Stimulated activated CD4-positive, alpha-beta T cell treated with anti-CD3 and anti-CD28 coated beads, Interleukin-2, amount 100 ng/mL, for 48 hours (primary cell): ENCODE measurements at places on chromosomes 3 and 15.

GRCh38 chr15:82838096-82838735, 28.8 kb downstream of the WHAMM start:
- no peak for DNase-seq

DNA sequence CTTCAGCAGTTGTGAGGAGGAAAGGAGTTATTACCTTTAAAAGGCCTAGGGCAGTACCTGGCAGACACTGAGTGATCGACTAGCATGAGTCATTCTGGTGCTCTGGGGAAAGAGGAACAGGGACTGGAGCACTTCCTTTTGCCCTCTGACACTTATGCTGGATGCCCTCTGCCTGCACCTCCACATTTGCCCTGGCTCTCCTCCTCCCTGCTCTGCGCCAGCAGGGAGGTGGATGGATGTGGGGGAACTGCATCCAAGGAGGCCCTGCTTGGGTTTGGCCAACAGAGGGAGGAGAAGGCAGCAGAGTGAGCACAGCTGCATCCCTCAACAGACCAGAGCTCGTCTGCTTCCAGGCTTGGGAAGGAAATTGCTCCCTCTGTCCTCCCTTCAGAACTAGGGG, 75.0 kb downstream of the SEMA5B start:
- no peak for DNase-seq

DNA sequence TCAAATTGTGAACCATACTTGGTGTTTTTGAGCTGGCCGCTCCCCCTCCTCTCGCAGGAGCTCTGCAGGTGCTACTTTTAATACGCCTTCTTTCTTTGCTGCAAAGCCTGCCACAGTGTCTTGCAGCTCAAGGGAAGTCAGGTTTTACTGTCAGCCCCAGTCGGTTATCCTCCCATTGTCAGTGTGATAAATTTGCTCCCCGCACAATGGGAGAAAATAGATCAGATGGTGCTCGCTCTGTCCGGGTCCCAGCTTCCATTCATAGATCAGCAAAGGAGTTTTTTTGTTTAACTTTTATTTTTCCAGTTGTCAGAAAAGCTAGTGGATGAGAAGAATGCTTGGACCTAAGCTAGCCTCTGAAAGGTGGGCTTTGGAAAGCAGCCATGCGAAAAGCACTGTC, 207.7 kb downstream of the RYR3 start:
- DNase-seq: no peak

- DNase-seq: no peak
Observed at GRCh38 chr3:126934031-126934531, 48.8 kb upstream of the PLXNA1 start.

DNA sequence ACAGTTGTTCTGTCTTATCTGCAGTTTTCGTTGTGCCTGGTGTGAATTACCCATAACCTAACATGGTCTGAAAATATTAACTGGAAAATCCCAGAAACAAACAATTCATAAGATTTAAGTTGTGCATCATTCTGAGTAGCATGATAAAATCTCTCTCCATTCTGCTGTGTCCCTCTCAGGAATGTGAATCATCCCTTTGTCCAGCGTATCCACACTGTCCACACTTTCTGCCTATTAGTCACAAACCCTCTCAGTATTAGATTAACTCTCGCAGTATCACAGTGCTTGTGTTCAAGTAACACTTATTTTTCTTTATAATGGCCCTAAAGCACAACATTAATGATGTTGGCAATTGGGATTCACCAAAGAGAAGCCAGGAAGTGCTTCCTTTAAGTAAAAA, 203.2 kb downstream of the CGGBP1 start:
- no peak for DNase-seq

- DNase-seq: no peak
Observed at GRCh38 chr15:55179141-55179540, 17.6 kb downstream of the RSL24D1 start.

- DNase-seq: no peak
Observed at GRCh38 chr15:52207191-52207590, 16.0 kb upstream of the GNB5 start.

- no peak for DNase-seq
Observed at GRCh38 chr15:62914461-62915079, 128.0 kb upstream of the TPM1 start.

DNA sequence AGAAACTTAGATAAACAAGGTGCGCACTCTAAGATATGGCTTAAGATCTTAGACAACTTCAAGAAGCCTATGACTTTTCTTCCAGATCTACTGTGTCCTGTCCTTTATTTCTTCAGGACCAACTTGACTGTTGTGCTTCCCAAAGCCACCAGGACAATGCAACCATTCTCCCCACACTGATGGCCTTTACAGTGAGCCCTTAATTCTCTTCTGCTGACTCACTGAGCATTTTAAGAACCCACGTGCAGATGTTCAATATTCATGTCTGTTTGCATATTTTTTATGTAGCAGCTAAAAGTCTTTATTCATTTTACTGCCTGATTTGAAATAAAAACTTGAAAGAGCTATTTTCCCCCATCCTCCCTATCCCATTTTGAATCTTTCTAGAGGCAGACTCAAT, 103.3 kb upstream of the SLC2A2 start:
- DNase-seq: no peak

- DNase-seq: no peak
Observed at GRCh38 chr3:197050511-197050910, 20.9 kb upstream of the MELTF start.

GRCh38 chr3:185439745-185440466, 58.9 kb downstream of the TMEM41A start:
- no peak for DNase-seq

DNA sequence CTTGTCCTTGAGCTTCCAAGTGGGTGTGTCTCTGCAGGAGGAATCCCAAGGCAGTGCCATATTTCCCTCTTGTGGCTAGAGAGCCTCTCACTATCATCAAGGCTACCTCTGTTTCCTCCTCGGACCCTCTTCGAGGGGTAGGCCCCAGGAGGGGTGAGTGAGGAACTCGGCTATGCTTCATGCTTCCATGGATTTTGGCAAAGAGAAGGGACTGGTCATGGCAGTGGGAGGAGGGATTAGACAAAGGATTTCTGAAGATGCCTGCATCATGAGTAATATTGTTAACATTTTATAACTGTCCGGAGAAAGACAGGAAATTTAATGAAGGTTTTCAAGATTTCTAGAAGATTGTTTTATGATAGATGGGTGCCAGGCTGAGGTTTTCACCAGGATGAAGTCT, 241.5 kb downstream of the CLSTN2 start:
- DNase-seq: no peak

DNA sequence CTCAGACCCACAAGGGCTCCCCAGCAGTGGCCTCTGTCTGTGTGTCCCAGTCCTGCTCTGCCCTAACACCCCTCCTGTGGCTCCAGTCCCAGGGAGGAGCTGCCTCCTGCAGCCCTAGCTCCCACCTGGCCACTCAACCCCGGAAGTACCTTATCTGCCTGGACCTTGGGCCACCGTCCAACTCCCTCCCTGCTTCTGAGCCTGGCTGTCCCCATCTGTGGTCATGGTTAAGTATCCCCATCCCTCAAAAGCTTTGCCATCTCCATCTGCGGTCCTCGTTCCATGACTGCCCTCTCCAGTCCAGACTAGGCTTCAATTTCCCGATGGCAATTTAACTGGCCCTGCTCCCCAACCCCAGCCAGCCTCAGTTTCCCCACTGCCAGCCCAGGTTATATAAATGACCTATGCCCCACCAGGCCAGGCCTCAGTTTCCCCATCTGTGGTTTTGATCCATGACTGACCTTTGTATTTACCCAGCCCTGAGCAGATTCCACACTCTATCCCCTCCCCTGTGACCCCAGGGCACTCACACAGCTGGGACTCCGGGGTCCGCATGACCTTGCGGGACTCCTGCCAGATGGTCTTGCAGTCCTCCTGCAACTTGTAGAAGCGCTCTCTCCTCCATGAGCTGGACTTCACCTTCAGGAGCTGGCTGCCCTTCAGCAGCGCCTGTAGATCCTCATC, 9.6 kb downstream of the PLCD1 start:
- DNase-seq: no peak

DNA sequence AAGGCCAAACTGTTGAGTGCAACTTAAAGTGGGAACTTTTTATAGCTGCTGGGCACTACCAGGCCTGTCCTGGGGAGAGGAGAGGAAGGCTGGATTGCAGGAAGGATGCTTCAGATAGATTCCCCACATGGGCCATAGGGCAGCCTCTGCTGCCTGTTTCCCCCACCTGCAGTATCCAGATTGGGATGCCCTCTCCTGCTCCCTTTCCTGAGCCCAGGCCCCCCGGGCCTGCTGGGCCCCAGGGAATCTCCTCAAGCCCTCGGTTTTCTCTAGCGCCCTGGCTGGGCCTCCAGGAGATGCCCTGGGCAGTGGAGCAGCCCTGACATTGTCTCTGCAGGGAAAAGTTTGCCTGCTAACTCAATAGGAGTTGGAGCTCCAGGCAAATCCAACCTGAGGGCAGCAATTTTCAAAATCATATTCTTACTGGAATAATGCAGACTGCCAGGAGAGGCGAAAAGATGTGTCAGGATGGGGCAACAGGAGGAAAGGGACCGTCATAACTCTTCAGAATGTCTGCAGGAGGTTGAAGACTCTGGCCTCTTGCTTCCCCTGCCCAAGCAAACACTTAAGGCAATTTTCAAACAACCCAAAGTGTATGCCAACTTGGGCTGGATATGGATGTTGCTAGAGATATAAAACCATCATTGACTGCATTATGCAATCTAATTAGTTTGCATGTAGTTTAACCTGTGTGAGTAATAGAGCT, 4.4 kb downstream of the NR2F2 start:
- DNase-seq: no peak

DNA sequence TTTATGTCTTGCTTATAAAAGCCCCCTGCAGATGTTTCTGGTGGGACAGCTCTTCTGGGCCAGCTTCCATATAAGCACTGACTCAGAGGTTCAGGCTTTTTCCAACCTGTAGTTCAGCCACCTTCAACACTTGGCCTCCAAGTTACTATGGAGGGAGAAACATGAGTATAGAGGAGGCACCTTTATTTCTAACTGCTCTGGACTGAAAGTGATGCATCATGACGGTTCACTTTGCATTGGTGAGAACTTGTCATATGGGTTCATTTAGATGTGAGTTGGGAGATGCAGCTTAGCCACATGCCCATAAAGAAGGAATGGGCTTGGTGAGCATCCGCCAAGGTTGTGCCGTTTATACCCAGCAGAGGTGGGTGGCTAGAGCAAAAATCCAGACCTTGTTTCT, 58.8 kb upstream of the CFAP161 start:
- DNase-seq: no peak

GRCh38 chr3:151724576-151725562, 8.9 kb upstream of the AADACL2 start:
- no peak for DNase-seq

DNA sequence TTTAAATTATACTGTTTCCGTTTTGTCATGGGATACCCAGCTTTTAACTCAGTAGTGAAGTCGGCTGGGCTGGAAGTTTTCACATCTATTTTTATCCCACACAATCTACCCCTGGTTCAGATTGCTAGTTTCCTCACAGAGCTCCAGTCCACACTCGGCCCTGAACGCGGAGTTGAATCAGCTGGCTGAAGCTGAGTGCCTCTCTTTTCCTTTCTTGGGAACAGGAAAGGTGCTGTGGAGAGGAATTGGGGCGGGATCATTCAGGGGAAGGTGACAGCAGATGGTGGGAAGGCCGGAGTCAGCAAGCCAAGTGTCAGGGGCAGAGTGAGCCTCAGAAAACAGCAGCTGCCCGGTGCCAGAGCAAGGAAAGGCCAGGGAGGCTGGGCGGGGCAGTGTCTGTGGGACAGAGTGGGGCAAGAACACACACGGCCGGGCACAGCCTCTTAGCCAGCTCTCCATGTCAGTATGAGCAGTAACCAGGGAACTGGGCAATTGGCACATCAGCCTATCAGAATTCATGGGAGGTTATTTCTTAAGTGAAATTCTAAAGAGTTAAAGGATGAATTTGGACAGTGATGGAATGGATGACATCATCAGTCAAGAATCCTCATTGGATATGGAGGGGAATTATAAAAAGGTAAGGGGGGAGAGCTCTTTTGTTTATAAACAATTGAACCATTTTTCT, 135.7 kb upstream of the IL12A start:
- DNase-seq: no peak

- no peak for DNase-seq
Observed at GRCh38 chr3:169255511-169255910, 408.0 kb downstream of the MECOM start.

GRCh38 chr3:94360987-94361386, 298.1 kb downstream of the NSUN3 start:
- no peak for DNase-seq

- DNase-seq: no peak
Observed at GRCh38 chr3:187136337-187136736, 3.0 kb downstream of the RPL39L start.

DNA sequence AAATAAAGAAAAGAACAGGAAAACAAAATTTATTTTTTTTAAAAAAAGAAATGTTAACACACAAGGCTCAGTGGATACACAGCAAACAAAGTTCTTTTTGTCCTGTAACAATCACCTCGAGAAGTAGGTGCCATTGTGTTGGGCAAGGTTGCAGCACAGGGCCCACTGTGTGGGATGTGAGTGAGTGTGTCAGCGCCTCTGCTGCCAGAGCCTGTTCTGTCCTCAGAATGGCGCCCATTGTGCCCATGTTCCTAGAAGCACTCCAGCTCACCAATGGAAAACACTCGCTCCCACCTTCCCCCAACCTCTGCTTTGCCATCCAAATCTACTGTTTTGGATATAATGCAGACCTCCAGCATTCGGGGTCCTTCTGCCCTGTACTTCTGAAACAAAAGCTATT, 84.9 kb upstream of the CLDN18 start:
- no peak for DNase-seq

DNA sequence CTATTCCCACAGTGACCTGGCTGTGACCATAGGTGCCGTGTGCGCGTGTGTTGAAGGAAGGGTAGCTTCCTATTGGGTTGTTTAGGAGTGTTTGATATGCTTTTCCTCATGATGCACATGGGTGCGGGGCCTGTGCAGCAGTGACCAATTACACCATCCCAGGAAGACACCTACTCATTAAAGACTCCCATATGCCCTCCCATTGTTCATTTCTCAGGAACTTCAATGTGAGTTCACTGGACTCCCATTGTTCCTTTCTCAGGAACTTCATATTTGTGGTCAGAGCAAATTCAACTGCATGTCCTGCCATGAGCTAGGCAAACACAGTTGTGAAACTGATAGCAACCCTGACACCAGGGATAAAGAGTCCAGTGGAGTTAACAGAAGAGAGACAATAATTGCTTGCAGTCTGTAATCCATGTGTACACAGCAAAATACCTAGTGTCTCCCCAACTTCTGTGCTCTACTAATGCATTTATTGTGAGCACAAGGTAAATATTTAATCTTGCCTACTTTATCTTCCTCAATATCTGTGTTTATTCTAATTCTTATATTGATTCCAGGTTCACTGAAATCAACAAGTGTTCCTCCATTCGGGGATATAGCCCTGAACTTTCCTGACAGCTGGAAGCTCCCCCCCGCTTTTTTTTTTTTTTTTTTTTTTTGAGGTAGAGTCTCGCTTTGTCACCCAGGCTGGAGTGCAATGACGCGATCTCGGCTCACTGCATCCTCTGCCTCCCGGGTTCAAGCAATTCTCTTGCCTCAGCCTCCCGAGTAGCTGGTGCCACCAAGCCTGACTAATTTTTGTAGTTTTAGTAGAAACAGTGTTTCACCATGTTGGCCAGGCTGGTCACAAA, 57.5 kb upstream of the GCNT3 start:
- DNase-seq: no peak

- no peak for DNase-seq
Observed at GRCh38 chr3:139934613-139935015, 371 bp upstream of the CLSTN2 start.
